ENCODE measurements at places on chromosomes 2 and 18.

DNA sequence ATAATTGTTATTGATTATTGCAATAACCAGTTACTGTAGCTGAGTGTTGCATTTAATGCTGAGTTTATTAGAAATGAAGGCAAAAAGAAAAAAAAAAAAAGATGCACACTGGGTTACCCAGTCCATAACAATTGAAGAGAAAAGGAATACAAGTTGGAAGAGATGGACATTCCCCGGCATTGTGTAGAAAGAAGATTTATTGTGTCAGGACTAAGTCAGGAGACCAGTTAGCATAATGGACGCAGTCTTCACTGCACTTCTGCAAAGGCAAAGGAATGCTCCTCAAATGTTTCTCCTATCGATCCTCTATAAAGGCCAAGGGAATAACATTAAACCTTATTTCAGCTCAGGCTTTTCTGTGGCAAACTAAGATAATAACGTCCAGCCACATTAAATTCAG lies 157.8 kb downstream of the INSIG2 start:
- H3K4me1 ChIP-seq, result no peaks in the 10 kb centered on the region
- no peaks in the 10 kb centered on the region for H3K36me3 ChIP-seq
- no peak for DNase-seq
- no peaks in the 10 kb centered on the region for H3K27me3 ChIP-seq
- no peak overlapping the region for H3K27ac ChIP-seq

DNA sequence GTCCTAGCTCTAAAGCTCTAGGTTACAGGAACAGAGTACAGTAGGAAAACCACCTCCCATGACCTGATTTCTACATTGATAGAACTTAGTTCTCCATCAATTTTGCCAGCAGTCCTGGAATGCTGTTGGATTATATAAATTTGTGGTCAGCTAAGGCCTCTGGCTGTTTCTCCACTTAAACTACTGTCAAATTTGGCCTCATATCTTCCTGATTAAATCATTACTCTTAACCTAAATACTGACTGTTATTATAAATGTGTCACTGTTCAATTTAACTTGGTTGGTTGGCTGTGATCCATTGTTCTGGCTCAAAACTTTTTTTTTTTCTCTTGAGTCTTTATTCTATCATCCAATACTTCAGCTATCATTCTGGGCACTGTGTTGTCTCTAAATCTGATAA lies 71.2 kb downstream of the TGFA start:
- no peak overlapping the region for H3K4me3 ChIP-seq
- no peak overlapping the region for H3K27ac ChIP-seq
- no peak for DNase-seq
- H3K36me3 ChIP-seq, result no peaks in the 10 kb centered on the region

- no peak overlapping the region for H3K27ac ChIP-seq
- H3K4me3 ChIP-seq, result no peak overlapping the region
- peaks cover 2% of the 10 kb centered on the region for H3K36me3 ChIP-seq
- no peaks in the 10 kb centered on the region for H3K4me1 ChIP-seq
- no peak for DNase-seq
Observed at GRCh38 chr2:215368493-215368809, 56.6 kb downstream of the ATIC start.

DNA sequence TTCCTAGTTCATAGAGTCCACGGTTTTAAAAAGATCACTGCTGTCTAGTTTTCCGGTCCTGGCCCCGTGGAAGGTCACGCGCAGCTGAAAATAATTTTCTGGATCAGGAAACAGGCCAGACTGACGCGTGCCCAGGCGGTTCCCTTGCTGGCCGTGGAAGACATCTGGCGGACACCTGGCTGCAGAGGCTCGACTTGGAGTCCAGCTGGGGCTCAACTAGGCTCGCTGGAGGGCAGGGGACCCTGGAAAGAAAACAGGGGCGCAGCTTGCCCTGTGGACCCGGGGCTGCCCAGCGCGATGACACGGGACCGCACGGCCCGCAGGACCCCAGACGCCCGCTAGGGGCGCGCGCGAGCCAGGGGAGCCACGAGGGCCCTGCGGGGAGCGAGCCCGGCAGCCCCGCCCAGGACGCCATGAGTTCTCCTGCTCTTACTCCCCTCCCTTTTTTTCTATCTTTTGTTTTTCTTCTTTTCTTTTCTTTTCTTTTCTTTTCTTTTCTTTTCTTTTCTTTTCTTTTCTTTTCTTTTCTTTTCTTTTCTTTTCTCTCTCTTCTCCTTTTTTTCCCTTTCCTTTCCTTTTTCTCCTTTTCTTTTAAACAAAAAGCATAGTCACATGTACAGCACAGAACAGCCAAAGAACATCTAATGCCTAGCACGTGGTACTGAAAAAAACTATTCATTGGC lies 43.2 kb upstream of the UBE2F start:
- peak; percentile 83 for DNase-seq
- no peaks in the 10 kb centered on the region for H3K4me1 ChIP-seq
- no peaks in the 10 kb centered on the region for H3K27me3 ChIP-seq
- H3K4me3 ChIP-seq, result peak overlapping the region; percentile 51
- peak overlapping the region; percentile 59 for H3K27ac ChIP-seq

GRCh38 chr2:189248141-189248540 lies 68.6 kb upstream of the COL5A2 start:
- H3K27me3 ChIP-seq, result no peaks in the 10 kb centered on the region
- no peaks in the 10 kb centered on the region for H3K4me1 ChIP-seq
- H3K27ac ChIP-seq, result no peak overlapping the region
- H3K4me3 ChIP-seq, result no peak overlapping the region

DNA sequence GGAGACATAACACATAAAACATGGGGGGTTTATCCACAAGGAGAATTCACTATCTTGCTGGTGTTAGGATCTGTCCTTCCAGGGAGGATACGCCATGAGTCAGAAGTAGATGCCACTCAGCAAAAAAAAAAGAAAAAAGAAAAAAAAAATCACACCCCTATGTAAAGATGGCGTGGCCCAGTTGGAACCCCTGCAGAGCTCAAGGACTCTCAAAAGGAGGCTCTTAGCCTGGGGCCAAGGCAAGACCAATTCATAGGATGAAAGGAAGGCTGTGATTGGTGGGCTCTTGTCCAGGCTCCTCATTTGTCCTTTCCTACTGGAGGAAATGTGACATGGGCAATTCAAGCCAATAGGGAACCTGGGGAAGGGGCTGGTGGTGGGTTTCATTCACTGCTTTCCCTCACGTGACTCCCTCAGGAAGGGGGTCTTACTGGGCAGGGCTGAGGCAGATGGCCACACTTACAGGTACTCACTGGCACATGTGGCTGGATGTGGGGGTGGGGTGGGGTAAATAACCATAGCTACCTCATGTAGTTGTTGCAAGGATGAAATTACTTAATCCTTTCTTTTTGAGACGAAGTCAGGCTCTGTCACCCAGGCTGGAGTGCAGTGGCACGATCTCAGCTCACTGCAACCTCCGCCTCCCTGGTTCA lies 38.7 kb upstream of the HAAO start:
- H3K27me3 ChIP-seq, result no peaks in the 10 kb centered on the region
- H3K36me3 ChIP-seq, result no peaks in the 10 kb centered on the region
- DNase-seq, result no peak

GRCh38 chr2:166375195-166375735 lies 479 bp downstream of the SCN9A start:
- no peaks in the 10 kb centered on the region for H3K4me1 ChIP-seq

- no peak overlapping the region for H3K4me3 ChIP-seq
- no peaks in the 10 kb centered on the region for H3K36me3 ChIP-seq
- DNase-seq, result no peak
- H3K4me1 ChIP-seq, result no peaks in the 10 kb centered on the region
Observed at GRCh38 chr2:58842501-58843155, 601.5 kb upstream of the FANCL start.

- no peaks in the 10 kb centered on the region for H3K4me1 ChIP-seq
- peak; percentile 53 for DNase-seq
- no peak overlapping the region for H3K27ac ChIP-seq
Observed at GRCh38 chr2:203484266-203485112, 50.6 kb downstream of the RAPH1 start.

GRCh38 chr18:75192899-75193298 lies 16.0 kb downstream of the PTGR3 start:
- no peaks in the 10 kb centered on the region for H3K27me3 ChIP-seq
- no peaks in the 10 kb centered on the region for H3K4me1 ChIP-seq
- DNase-seq, result no peak
- no peak overlapping the region for H3K27ac ChIP-seq

GRCh38 chr18:44507729-44508325 lies 172.9 kb upstream of the SETBP1 start:
- H3K4me1 ChIP-seq, result no peaks in the 10 kb centered on the region
- no peaks in the 10 kb centered on the region for H3K27me3 ChIP-seq
- DNase-seq, result peak; percentile 16
- H3K27ac ChIP-seq, result no peak overlapping the region

- H3K27ac ChIP-seq, result no peak overlapping the region
- peaks cover 2% of the 10 kb centered on the region for H3K36me3 ChIP-seq
- no peak for DNase-seq
- H3K4me1 ChIP-seq, result peaks cover 10% of the 10 kb centered on the region
- no peak overlapping the region for H3K4me3 ChIP-seq
Observed at GRCh38 chr2:241970716-241971115, 101.2 kb downstream of the RTP5 start.

- DNase-seq, result peak; percentile 12
- no peak overlapping the region for H3K4me3 ChIP-seq
- H3K4me1 ChIP-seq, result no peaks in the 10 kb centered on the region
- peaks cover 8% of the 10 kb centered on the region for H3K27me3 ChIP-seq
- H3K27ac ChIP-seq, result no peak overlapping the region
Observed at GRCh38 chr2:71882949-71883472, 264.7 kb downstream of the CYP26B1 start.

GRCh38 chr2:237653776-237654558 lies 26.6 kb downstream of the LRRFIP1 start:
- no peak for DNase-seq
- H3K4me3 ChIP-seq, result no peak overlapping the region
- H3K4me1 ChIP-seq, result no peaks in the 10 kb centered on the region
- H3K36me3 ChIP-seq, result no peaks in the 10 kb centered on the region
- no peak overlapping the region for H3K27ac ChIP-seq
- no peaks in the 10 kb centered on the region for H3K27me3 ChIP-seq

DNA sequence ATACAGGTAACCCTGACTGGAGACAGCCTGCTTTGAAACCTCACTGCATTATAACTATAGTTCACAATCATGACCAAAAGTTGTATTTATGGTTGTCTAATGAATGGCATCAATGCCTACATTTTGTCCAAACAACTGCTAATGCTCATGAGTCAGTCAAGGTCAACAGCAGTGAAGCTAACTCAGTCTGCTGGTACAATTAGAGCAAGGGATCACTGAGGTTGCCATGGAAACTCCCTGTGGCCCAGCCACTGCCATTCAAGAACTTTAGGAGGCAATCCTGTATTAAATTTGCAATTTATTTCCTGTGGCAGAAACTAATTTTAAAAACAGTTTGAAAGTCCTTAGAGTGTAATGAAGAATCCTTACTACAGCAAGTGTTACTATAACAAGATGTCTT lies 185.1 kb upstream of the SMAD7 start:
- no peak overlapping the region for H3K27ac ChIP-seq
- no peaks in the 10 kb centered on the region for H3K36me3 ChIP-seq
- H3K4me1 ChIP-seq, result no peaks in the 10 kb centered on the region
- H3K4me3 ChIP-seq, result no peak overlapping the region
- H3K27me3 ChIP-seq, result no peaks in the 10 kb centered on the region

DNA sequence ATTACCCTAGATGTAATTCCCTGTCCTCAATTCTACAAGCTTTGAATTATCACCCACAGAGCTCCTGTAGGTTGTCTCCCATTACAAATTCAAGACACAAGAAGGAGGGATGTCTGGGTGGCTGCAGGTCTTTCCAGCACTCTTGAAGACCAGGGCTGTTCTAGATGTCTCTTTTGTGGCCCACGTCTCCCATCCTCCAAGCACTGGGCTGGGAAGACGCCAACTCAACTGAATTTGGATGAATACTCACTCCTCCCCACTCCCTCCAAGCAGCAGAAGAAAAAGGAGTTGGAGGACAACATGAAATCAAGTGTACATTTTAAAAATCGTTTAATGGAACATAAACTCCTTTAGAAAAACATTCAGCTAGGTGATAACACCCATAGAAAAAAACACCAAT lies 31.2 kb downstream of the SMAD7 start:
- H3K27ac ChIP-seq, result no peak overlapping the region
- H3K4me3 ChIP-seq, result no peak overlapping the region
- DNase-seq, result no peak
- H3K4me1 ChIP-seq, result peaks cover 11% of the 10 kb centered on the region

- H3K36me3 ChIP-seq, result no peaks in the 10 kb centered on the region
- H3K4me3 ChIP-seq, result no peak overlapping the region
- H3K27me3 ChIP-seq, result no peaks in the 10 kb centered on the region
- no peak overlapping the region for H3K27ac ChIP-seq
- H3K4me1 ChIP-seq, result no peaks in the 10 kb centered on the region
Observed at GRCh38 chr2:129237966-129238725, 741.3 kb upstream of the RAB6C start.

DNA sequence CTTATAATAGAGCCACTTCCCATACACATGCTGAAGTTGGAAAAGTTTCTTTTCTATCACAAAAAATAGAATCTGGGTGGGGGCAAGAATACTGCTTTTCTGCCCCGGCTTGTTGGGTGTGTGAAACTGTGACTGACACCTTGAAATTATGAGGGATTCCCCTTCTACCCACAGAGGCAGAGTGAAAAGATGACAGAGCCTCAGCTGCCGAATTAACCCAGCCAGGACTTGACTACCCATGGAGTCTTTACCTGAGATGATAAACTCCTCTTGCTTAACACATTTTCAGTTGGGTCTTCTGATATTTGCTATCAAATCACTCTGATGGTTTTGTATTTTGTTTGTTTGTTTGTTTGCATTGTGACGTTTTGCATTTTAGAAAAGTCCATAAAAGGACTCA lies 66.0 kb upstream of the PMAIP1 start:
- no peak for DNase-seq
- H3K4me3 ChIP-seq, result no peak overlapping the region
- no peak overlapping the region for H3K27ac ChIP-seq
- H3K4me1 ChIP-seq, result no peaks in the 10 kb centered on the region
- H3K36me3 ChIP-seq, result no peaks in the 10 kb centered on the region

- no peak overlapping the region for H3K4me3 ChIP-seq
- no peaks in the 10 kb centered on the region for H3K36me3 ChIP-seq
- no peak overlapping the region for H3K27ac ChIP-seq
Observed at GRCh38 chr2:98917031-98917471, 19.0 kb downstream of the CRACDL start.

- H3K27ac ChIP-seq, result no peak overlapping the region
- H3K4me3 ChIP-seq, result no peak overlapping the region
- H3K36me3 ChIP-seq, result no peaks in the 10 kb centered on the region
- no peak for DNase-seq
- H3K27me3 ChIP-seq, result no peaks in the 10 kb centered on the region
Observed at GRCh38 chr18:7642331-7642890, 75.3 kb downstream of the PTPRM start.

DNA sequence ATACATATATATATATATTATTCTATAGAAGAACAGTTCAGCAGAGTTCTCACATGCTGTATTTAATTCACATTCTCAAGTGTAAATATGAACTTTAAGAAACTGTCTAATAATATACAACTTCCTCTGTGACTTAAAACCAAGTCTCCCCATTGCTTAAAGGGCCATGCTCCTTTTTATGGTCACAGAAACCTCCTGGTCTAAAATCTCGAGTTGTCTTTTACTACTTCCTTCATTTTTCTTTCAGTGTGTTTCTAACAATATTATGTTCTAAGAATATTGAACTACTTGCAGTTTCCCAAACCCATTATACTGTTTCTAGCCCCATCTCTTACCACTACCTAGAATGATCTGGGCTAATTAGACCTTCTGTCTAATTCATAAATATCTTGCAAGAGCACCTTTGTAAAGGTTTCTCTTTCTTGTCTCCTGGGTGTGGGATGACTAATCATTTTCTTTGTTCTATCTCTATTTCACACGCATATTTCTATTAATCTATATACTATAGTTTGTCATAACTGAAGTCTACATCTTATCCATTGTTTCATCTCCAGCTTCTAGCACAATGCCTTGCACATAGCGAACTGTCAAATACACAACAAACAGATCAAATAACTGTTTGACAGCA lies 48.8 kb downstream of the ERBB4 start:
- no peak overlapping the region for H3K4me3 ChIP-seq
- H3K4me1 ChIP-seq, result no peaks in the 10 kb centered on the region
- no peaks in the 10 kb centered on the region for H3K36me3 ChIP-seq
- no peaks in the 10 kb centered on the region for H3K27me3 ChIP-seq
- no peak for DNase-seq
- no peak overlapping the region for H3K27ac ChIP-seq
